ENCODE measurements at places on chromosomes 12 and 14.

DNA sequence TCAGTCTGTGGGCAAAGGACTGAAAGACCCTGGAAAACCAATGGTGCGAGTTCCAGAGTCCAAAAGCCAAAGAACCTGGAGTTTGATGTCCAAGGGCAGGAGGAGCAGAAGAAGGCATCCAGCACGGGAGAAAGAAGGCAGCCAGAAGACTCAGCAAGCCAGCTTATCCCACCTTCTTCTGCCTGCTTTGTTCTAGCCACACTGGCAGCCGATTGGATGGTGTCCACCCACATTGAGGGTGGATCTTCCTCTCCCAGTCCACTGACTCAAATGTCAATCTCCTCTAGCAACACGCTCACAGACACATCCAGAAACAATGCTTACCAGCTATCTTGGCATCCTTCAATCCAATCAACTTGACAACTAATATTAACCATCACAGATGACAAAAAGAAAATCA, 57.2 kb upstream of the CAPRIN2 start:
- no peak for DNase-seq

GRCh38 chr12:121927813-121928212, 9.4 kb downstream of the CFAP251 start:
- DNase-seq = no peak

- no peak for DNase-seq
Measured at GRCh38 chr12:53963434-53964314, 9.0 kb downstream of the HOXC12 start.

DNA sequence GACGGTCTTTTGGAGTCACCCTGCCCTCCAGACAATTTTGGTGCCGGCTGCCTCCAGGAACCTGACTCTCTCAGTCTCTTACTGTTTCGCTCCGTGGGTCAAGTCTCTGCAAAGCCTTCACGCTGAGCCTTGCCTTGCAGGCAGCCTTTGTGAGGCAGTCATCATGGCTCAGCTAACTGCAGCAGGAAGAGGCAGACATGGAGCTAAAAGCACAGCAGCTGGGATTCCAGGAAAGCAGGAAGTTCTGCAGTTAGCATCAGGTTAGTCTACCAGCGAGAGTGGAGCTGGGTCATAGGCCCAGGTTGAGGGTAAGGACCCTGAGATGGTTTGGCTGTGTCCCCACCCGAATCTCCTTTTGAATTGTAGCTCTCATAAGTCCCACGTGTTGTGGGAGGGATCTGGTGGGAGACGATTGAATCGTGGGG, 305.4 kb downstream of the PCNX1 start:
- no peak for DNase-seq

- DNase-seq = no peak
Measured at GRCh38 chr12:97760601-97761000, 298.0 kb downstream of the RMST start.

DNA sequence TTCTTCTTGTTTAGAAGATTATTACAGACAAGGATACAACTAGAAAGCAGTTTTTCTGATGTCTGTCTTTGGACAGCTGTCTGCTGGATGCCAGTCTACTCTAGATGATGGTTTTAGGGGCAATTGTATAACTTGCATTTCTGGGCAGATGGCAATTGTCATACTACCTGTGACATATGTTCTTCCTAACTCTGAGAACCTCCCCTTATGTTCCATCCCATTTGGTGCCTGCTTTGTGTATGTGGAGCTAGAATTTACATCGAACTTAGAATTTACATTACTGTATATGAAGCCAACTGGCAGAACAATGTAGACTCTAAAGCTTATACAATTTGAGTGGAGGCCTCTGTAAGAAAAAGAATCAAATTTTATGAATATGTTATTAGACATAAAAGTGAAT, 430.2 kb upstream of the SEL1L start:
- no peak for DNase-seq

GRCh38 chr14:21993837-21994236, 320.2 kb upstream of the OR4E1 start:
- no peak for DNase-seq

DNA sequence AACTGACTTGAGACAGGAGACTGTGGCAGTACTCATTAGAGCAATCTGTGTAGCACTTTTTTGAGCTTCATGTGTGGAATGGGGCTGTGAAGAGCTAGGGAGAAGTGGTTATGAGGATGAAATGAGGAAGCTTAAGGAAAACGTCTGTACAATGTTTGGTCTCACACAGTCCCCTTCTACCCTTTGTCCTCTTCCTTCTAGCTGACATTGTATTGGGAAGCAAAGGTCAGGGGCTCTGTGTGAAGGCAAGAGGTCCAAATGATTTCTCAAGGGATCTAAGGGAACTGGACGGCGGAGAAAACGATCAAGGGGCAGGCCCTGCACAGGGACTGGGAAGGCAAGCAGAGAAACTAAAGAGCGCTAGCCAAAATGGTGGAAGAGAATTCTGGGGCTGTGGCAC, 13.1 kb upstream of the CIPC start:
- no peak for DNase-seq

GRCh38 chr12:17206553-17206952, 600.6 kb upstream of the LMO3 start:
- DNase-seq = no peak

- DNase-seq = no peak
Measured at GRCh38 chr12:2218706-2219105, 165.9 kb downstream of the CACNA1C start.

DNA sequence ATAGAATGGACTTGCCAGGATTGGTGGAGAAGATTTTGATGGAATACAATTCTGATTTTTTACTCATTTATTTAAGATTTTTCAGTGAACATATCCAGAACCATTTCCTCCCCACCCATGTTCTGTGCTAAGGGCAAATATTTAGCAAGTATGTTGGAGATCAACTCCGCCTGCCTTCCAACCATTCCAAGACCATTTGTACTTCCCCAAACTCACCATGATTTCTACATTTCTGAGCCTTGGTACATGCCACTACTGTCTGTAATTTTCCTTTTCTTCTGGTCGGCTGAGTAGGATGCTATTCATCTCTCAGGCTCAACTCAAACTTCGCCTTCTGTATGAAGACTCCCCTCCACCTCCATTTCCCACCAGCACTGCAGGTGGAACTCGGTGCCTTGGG, 150.6 kb downstream of the NTF3 start:
- DNase-seq = no peak

GRCh38 chr12:7609051-7609450, 56.7 kb downstream of the APOBEC1 start:
- DNase-seq = no peak

- no peak for DNase-seq
Measured at GRCh38 chr12:50467439-50467838, 37.3 kb upstream of the DIP2B start.

GRCh38 chr12:65666876-65667275, 157.4 kb upstream of the HMGA2 start:
- DNase-seq = no peak

DNA sequence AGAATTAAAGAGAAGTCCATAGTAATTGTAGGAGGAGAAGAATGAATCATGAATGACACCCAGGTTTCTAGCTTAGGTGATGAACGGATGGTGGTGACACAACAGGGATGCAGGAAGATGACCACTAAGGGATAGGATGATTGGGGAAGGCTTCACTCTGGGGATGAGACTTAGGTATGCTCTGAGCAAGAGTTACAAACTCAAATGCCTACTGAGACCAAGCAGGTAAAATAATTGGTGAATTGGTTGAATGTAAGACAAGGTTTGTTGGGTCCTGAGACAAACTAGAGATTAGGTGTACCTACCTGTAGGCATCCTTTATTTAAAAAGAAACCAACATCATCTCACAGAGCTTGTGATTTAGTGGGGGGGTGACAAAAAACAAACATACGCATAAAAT, 116.3 kb downstream of the CFAP54 start:
- no peak for DNase-seq

DNA sequence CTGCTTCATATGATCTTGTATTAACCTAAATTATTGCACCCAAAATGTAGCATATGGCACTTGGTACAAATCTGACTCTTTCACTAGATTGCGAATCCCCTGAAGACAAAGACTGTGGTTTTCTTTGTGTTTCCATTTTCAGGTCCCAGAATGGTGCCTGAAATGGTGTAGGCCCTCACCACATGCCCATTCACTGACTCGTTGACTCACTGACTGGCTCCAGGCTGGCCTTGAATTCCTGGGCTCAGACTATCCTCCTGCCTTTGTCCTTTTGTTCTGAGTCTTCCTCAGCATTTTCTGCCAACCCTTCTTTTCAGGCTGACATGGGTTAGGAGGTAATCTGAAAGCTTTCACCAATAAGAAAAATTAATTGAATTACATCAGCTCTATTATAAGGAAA, 368.7 kb upstream of the GARIN6 start:
- no peak for DNase-seq

DNA sequence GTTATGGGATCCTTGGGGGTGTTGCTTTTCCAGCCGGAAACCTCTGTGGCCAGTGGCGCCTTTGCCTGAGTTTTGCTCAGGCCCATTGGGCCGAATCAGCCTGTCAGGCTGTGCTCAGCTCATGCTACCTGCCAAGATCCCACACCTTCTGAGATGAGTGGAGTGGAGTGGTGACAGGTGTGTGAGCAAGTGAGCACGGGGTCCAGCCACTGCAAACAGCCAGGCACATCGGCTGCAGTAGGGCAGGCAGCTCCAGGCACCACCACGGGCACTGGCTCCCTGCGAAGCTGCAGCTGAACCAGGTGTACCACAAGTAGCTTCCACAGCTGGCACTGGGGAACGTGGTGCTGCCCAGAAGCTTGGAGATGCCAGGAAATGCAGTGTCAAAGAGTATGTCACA, 21.1 kb upstream of the WDR89 start:
- DNase-seq = no peak

GRCh38 chr14:56173365-56173922, 55.2 kb downstream of the PELI2 start:
- DNase-seq = no peak

- no peak for DNase-seq
Measured at GRCh38 chr12:4905316-4905715, 4.4 kb upstream of the KCNA1 start.

DNA sequence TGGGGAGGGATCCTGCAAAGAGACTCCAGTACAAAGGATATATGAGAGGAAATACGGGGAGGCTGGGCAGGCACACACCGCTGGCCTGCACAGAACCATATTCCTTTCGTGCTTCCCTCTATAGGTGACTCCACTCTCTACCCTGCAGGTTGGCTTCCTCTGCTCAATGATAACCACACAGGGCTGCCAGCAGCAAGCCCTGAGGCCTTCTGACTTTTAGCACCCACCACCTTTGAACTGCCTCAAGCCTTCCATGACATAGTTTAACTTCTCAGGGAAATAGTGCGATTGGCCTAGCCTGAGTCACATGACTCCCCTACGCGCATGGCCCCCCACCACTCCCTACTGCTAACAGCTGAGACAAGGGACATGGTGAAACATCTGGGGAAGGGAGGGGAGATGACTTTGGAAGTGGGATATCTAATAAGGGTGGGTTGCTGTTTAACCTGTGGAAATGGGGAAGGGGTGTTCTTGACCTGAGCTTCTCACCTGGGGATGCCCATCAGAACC, 3.0 kb upstream of the FOXN3 start:
- DNase-seq = no peak

- no peak for DNase-seq
Measured at GRCh38 chr12:116376354-116377193, 99.1 kb upstream of the MED13L start.

DNA sequence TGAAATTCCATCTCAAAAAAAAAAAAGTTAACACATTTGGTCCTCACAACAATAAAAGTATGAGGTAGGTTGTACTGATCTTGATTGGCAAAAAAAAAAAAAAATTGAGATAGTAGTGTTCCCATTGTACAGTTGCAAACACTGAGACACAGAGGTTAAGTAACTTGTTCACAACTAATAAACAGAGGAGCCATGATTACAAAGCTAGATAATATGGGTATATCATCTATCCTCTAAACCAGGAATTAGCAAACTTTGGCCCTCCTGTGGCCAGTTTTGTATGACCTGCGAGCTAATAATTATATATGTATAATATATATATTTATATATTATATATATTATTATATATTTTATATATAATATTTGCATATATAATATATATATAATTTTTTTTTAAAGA, 2.3 kb upstream of the PSME1 start:
- no peak for DNase-seq

DNA sequence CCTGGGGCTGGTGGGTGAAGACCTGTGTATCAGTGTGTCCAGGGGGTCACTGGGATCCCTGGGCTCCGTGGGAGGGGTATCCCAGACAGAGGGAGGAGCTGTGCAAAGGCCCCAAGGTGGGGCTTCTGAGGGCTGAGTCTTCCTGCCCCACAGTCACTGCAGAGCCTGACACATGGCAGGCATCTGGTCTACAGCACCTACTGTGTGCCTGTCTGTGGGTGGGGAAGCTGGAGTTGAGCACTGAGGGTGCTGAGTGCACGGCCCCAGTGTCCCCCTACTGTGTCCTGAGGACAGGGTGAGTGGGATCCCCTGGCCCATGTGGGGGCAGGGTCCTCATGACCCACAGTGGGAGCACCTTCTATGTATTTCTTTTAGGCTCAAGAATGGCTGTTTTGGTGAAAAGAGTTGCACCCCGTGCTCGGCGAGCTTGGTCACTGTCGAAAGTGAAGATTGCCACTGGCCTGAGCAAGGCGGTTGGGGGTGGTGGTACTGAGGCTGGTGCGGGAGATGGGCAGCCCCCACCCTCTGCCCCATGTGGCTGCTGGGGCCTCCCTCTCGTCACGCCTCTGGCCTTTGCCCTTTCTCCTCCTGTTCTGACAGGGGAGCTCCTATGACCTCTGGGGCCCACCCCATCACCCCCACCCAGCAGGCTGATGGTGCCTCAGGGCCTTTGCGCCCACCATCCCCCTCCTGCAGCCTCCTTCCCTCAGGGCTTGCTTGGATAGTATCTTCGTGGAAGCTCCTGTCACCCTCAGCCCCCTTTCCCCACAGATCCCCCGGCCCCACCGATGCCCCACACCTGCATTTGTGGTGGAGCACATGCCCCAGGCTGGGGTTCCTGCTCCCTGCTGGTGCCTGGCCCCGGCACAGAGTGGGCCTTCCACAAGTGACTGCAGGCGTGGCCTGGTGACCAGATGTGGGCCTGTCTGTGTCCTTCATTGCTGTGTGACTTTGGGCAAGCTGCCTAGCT, 55.8 kb downstream of the BEGAIN start:
- no peak for DNase-seq

DNA sequence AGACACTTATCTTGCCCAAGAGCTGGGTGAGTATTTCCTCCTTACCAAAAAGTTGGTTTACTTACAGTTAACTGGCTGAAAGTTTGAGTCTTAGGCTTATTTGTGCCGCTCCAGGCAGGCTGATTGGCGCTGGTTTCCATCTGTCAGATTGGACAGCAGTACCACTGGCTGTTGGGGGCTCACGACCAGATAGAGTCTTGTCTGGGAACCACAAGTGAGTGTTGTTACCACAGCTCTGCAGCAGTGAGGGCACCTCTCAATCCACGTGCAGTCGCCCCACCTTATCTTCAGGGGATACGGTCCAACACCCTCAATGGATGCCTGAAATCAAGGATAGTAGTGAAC, 58.9 kb downstream of the DDX51 start:
- no peak for DNase-seq
